ENCODE measurements at places on chromosomes 2 and 18.

GRCh38 chr2:139055202-139055601, 275.0 kb upstream of the NXPH2 start:
- DNase-seq: no peak

GRCh38 chr18:23618862-23619387, 32.6 kb upstream of the NPC1 start:
- no peak for DNase-seq

GRCh38 chr2:179842498-179843153, 18.8 kb downstream of the ZNF385B start:
- no peak for DNase-seq

- no peak for DNase-seq
These were observed 320.1 kb downstream of the GBX2 start for GRCh38 chr2:235848055-235848454.

GRCh38 chr18:26215247-26215970, 10.8 kb upstream of the TAF4B start:
- peak; percentile 21 for DNase-seq

- DNase-seq: no peak
These were observed 130.6 kb downstream of the TDRD15 start for GRCh38 chr2:21254170-21254965.

- DNase-seq: no peak
These were observed 1038.6 kb downstream of the SOCS6 start for GRCh38 chr18:71327441-71327840.
